ENCODE measurements at places on chromosomes 2 and 18. TPM values are rescaled to one million over a fixed set of nuclear protein-coding genes. Genes with fewer than 3 reads are reported as not detected.
A peak's percentile ranks its signal among the peaks of the same experiment; 100 is the strongest.

CCNYL1 gene
- total RNA-seq = 15.1 TPM

CD302 gene
- total RNA-seq = 1.3 TPM

RASGRP3 gene
- 67.5 TPM for total RNA-seq

EXOC6B gene
- 22.3 TPM for total RNA-seq

ELMOD3 gene
- total RNA-seq = 34.3 TPM

- H3K27me3 ChIP-seq = no peaks in the 10 kb centered on the region
- no peaks in the 10 kb centered on the region for H3K4me1 ChIP-seq
- no peak overlapping the region for H3K4me3 ChIP-seq
Measured at GRCh38 chr18:10194592-10194991, 259.8 kb upstream of the APCDD1 start.

- no peak for DNase-seq
- no peak overlapping the region for H3K4me3 ChIP-seq
- no peaks in the 10 kb centered on the region for H3K36me3 ChIP-seq
- H3K27ac ChIP-seq = no peak overlapping the region
Measured at GRCh38 chr18:11767935-11768334, 78.9 kb downstream of the GNAL start.

DNA sequence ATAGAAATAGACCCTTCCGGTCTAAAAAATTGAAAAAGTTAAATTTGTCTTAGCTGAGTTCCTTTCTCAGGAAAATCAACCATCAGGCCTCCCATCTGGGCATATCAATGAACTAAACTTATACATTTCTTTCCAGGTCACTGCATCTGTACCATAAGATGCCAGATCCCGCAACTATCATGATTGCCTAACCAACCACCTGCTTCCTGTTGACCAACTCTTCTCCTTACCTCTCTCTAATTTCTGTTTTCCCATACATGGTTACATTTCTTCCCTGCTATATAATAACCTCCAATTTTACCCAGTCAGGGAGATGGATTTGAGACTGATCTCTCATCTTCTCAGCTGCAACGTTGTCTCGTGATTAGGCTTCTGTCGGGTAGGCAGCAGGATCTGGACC is 228.7 kb downstream of the FSIP2 start:
- no peaks in the 10 kb centered on the region for H3K4me1 ChIP-seq
- DNase-seq = no peak
- H3K36me3 ChIP-seq = no peaks in the 10 kb centered on the region
- H3K4me3 ChIP-seq = no peak overlapping the region
- H3K27ac ChIP-seq = no peak overlapping the region

DNA sequence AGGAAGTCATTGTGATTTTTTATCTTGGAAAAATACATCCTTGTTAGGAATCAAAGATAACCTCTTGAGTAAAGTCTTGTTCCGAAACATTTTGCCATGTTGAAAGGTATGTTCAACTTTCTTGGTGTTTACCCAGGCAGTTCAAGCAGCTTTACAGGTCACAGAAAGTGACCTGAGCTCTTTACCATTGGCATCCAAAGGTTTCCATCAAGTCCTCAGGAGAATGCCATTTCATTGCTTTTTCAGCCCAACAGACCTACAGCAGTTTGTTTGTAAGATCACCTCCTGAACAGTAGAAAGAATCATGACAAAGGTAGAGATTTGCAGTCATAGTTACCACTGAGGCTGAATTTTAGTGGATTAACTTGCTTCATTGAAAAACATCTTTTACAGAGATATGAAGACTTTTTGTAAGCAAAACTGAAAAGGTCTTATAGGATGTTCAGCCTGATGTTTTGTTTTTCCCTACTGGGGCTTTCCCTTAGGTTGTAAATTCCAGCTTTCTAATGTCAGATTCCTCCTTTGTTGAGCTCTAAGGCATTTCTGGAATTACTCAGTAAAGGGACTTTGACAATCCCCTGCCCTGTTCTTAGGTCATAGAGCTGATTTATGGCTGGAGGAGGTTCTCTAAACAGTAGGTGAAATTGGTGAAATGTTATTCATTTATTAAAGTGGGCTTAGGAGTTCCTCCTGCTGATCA is 236.8 kb upstream of the RBMS1 start:
- no peak for DNase-seq
- H3K4me3 ChIP-seq = no peak overlapping the region
- no peak overlapping the region for H3K27ac ChIP-seq
- H3K36me3 ChIP-seq = no peaks in the 10 kb centered on the region

- H3K27ac ChIP-seq = no peak overlapping the region
- DNase-seq = peak; percentile 7
- no peak overlapping the region for H3K4me3 ChIP-seq
- peaks cover 14% of the 10 kb centered on the region for H3K36me3 ChIP-seq
Measured at GRCh38 chr2:75709297-75709696, 1.4 kb downstream of the GCFC2 start.
